ENCODE measurements at places on chromosomes 6 and 20. TPM values are rescaled to one million over a fixed set of nuclear protein-coding genes. Genes with fewer than 3 reads are reported as not detected.

DNA sequence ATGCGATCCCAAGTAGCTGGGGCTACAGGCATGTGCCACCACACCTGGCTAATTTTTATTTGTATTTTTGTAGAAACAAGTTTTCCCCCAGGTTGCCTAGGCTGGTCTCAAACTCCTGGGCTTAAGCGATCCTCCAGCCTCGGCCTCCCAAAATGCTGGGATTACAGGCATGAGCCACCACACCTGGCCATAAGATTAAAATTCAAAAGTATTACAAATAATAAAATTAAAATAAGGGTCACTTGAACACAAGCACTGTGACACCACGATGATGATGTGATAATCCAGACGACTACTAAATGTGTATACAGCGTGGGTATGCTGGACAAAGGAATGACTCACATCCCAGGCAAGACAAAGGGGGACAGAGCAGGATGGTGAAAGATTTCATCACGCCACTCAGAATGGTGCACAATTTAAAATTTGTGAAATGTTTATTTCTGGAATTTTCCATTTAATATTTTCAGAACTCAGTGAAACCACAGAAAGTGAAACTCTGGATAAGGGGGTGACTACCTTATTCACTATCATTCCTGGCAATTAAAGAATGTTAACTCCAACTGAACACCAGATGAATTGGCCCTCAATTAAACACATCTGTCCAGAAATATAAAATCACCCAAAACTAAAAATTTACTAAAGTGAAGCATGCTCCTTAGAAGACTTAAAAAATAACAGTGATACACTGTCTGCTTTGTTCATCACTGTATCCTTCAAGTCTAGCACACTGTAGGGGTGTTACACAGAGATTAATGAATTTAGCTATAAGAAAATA, 13.1 kb downstream of the B4GALT5 start:
- DNase-seq: no peak

- no peak for DNase-seq
Measured at GRCh38 chr6:166361077-166361429, 18.7 kb upstream of the SFT2D1 start.

CRISP3 gene
- total RNA-seq: not detected

HLA-DQB1 gene
- 39.2 TPM for total RNA-seq

GRCh38 chr6:31544676-31545075, 1.7 kb downstream of the ATP6V1G2 start:
- no peak for DNase-seq
